ENCODE measurements at places on chromosomes 7 and 10.

DNA sequence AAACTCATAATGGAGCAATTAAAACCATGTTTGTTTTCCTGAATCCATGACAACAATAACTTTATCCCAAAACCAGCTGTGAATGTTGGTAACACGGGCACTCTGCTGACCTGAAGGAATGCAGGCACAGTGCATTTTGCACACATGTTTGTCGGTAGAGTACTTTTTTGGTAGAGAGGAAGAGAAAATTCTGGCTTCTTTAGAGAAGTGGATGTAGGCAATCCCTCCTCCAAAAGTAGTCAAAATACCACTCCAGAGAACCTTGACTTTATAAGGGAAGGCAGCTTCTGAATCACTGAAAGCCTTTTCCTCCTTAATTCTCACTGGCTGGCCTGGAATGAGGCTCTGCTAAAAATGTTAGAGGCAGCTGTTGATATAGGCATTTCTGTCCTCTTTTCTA lies 15.8 kb upstream of the ACTA2 start:
- no peak for DNase-seq

DNA sequence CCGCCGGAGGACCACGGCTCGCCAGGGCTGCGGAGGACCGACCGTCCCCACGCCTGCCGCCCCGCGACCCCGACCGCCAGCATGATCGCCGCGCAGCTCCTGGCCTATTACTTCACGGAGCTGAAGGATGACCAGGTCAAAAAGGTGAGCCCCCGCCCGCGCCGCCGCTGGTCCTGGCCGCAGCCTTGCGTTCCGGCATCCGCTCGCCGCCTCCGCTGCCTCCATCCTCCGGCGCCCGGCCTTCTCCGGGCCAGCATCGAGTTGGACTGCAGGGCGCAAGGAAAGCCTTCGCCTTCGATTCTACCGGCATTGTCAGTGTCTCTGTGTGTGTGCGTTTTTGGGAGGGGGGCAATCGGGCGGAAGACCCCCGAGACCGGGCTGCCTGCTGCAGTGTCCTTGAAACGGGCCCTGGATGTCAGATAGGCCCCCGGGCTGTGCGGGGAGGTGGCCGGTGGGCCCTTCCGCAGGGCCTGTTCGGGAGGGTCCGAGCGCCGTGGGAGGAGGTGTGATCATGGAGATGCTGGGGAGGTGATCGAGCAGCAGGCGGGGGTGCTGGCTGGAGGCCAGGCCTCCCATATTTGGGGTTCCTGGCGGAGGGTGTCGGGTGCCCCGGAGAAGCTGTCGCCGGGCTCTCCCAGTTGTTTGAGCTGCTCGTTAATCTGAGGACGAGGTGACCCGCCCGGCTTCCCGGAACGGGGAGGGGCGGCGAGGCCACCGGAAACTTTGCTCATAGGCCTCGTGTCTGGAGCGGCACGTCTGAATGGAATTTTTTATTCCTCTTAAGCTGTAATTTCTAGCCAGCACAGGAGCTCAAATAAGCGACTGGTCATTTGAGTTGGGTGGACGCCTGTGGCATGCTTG lies 40.8 kb downstream of the HK1 start:
- DNase-seq: no peak

- no peak for DNase-seq
Measured at GRCh38 chr7:107469929-107470328, at the start of gene GPR22. Gene GPR22, plus strand, starts transcription at chr7:107470057. Its CDS starts 4,004 bp downstream, at chr7:107474061.

DNA sequence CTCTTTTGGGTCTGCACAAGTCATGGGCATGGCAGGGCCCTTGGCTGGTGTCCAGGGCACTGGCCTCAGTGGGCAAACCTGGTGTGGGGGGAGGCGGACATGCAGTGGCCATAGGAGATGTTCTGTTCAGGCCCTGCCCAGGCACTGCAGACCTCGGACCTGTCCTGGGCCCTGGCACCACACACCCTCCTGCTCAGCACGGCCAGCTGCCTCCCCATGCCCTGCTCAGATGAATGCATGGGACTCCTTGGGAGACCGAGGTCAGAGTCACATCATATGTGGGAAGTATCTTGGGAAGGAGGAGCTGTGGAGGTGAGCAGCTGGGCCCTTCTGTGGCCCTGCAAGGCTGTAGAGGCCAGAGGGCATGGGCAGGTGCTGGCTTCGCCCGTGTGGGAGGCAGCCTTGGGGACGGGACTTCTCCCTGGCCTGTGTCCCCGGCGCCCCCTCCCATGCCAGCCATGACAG lies 130.8 kb downstream of the VIPR2 start:
- DNase-seq: no peak

GRCh38 chr7:81470724-81471379 lies 299.0 kb downstream of the HGF start:
- no peak for DNase-seq

DNA sequence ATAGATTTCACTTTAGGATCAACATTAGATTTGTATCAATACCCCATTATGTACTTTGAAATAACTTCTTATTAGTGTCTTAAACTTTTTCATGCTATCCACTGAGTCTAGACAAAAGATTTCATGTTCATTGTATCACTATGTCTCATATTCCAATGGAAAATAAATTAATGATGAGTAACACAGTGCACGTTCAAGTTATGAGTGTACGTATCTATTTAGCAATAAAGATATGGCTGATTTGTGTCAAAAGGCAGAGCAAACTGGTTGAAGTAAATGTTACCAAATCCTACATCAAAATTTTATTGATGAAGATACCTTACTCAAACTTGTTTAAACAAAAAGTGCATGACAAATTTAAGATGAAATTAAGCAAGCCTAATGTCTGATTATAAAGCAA lies 102.4 kb downstream of the SEMA3E start:
- no peak for DNase-seq

GRCh38 chr7:106070201-106070551 lies 41.9 kb downstream of the SYPL1 start:
- no peak for DNase-seq
